ENCODE measurements at places on chromosomes 5 and 9.

GRCh38 chr5:79488775-79489174, 25.2 kb downstream of the HOMER1 start:
- DNase-seq = no peak

GRCh38 chr5:33789567-33789957, 102.2 kb downstream of the ADAMTS12 start:
- DNase-seq = no peak

DNA sequence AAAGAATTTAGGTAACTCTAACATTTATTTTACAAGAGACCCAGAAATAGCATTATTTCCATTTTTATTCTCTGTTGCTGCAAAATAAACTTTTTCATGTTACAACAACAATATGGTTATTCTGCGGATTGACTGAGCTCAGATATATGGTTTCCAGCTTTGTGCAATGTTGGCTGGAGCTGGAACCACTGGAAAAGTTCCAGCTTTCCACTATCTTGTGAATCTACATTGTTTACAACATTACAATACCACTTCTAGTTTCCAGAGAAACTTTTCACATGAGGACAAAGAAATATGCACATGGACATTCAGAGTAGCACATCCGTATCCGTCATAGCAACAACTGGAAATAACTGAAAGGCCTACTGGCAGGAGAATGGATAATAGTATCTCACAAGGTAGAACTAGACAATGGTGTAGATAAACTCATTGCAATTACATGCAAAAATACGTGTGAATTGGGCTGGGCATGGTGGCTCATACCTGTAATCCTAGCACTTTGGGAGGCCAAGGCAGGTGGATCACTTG, 436.1 kb upstream of the ADAMTS16 start:
- no peak for DNase-seq

DNA sequence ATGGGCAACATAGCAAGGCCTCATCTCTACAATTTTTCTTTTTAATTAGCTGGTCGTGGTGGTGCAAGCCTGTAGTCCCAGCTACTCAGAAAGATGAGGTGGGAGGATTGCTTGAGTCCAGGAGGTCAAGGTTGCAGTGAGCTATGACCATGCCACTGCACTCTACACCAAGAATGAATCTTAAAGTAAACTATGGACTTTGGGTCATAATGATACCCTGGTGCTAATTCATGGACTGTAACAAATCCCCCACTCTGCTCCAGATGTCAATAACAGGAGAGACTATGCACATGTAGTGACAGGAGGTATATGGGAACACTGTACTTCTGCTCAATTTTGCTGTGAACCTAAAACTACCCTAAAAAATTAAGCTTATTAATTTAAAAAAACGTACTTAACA, 155.4 kb downstream of the CEMIP2 start:
- DNase-seq = no peak
